ENCODE measurements at places on chromosomes 13 and 19.

DNA sequence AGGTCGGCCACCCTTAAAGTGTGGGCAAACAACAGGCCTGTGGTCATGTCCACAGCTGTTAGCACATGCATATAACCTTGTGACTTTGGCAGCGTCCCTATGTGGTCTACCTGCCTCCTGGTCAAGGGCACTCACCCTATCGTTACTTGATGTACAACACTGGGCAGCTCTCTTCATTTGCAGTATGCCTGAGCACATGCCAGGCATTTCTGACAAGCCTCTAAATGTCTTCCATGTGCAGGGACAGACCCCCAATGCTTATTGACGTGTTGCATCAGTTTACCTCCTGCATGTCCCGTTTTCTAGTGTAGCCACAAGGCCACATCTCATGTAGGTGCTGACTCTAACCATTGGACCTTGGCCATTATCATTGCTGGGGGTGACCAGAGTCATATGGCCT lies 731.7 kb upstream of the MIR17HG start:
- DNase-seq = no peak

- no peak for DNase-seq
These were observed 209.7 kb downstream of the RBM26 start for GRCh38 chr13:79196366-79196765.

DNA sequence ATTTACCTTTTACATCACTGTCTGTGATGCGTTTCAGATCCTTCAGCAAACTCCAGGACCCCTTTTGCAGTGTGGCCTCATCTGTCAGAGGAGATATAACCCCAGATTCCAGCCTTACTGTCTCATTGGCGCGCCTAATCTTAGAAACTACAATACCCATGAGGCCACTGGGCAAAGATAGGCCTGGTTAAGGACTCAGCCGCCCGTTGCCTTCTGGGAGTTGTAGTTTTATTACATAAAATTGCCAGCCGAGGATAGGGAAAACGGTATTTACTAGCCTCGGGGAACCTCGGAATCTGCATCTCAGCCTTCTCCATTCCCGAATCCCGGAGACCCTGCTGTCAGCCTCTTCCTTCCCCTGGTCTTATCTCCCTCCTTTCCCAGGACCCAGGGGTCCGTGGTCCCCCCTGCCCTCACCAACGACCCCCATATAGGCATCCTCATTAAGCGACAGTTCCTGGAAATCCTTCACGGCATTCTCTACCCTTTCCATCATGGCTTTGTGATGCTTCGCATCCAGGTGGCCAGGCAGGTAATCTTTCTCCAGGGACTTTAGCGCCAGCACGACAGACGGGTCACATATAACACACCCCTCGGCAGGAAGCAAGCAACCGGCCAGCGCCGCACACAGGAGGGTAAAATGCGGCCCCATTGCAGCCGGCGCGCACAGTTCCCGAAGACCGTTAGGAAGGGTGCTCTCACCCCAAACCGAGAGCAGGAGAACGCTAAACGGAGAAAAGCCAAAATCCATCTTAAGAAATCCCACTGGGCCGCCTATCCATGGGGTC lies 1.3 kb downstream of the IZUMO1 start:
- DNase-seq = peak; percentile 72

GRCh38 chr19:35009424-35010415 lies 9.6 kb downstream of the GRAMD1A start:
- no peak for DNase-seq

DNA sequence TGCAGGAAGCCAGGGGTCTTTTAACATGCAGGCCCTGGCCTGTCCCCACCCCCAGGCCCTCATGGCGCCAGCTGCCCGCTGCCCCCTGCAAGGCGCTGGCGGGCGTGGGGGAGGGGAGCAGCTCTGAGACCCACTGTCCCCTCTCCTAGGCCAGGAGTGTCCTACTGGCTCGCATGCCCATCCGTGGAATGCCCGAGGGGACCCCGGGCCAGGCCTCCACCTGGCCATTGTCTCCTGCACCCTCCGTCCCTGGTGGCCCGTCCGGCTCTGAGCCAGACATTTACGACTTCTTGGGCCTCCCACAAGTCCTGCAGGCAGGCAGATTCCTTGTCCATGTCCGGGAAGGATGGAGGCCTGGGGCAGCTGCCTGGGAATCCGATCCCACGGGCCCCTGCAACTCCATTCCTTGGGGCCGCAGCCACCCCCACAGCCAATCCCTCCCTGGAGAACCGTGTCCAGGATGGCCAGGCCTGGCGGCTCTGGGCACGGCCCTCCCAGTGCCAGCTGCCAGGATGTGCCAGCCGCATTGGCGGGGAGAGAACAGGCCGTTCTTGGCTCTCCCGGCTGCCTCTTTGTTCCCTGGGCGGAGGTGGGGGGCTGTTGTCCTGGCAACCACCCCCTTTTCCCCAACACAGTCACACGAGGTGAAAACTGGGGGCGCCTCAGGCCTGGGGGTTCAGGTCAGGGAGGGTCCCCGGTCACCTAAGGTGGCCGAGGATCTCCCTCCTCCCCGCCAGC lies 10.5 kb upstream of the PLIN3 start:
- no peak for DNase-seq

DNA sequence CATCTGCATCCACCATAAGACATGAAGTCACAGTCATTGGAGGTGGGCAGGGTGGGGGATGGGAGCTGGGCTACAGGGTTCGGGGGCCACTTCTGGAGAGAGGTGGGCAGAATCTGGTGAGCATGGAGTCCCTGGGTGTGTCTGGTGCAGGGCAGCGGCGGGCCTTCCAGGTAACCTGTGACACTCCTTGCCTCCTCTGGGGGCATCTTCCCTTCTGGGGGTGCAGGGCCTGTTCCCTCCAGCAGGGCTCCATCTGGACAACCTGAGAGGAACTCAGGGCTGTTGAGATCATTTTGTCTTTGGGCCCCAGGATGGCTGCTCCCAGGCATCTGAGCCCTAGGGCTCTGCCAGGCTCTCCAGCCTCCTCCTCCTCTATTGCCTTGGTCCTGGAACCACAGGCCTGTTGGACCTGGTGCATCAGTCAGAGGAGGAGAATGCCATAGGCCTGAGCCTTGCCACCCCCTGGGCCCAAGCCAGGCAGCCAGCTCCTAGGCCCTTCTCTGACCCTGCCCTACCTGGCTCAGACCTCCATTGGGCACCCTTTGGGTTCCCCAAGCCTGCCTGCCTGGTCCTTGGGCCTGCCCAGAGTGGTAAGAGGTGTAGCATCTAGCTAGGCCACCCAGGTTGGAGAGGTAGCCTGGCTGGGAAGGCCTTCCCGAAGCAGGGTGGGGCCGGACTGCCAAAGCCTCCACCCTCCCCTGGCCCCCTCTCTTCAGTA lies 13.4 kb downstream of the LYL1 start:
- no peak for DNase-seq

- peak; percentile 90 for DNase-seq
These were observed 27.7 kb downstream of the STK24 start for GRCh38 chr13:98549006-98549727.

- DNase-seq = no peak
These were observed 69.0 kb downstream of the PCDH9 start for GRCh38 chr13:67161176-67161575.

- DNase-seq = peak; percentile 5
These were observed 196.8 kb downstream of the RAP2A start for GRCh38 chr13:97630725-97631124.

DNA sequence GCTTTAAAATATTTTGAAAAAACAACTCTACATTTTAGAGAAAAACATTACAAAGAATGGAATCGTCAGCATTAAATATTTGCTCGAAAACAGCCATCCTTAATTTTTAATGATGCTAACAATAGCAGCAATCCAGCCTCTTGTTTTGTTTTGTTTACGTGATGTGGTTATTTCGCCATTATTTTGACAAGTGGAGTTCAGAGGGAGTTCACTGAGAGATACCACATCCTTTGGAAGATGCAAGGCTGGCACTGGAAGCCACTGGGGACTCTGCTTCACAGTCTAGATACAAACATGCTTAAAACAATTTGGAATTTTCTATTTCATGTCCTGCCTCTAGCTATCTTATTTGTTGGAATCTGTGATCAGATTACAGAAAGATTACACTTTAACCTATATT lies 556.3 kb downstream of the PCDH17 start:
- DNase-seq = no peak

DNA sequence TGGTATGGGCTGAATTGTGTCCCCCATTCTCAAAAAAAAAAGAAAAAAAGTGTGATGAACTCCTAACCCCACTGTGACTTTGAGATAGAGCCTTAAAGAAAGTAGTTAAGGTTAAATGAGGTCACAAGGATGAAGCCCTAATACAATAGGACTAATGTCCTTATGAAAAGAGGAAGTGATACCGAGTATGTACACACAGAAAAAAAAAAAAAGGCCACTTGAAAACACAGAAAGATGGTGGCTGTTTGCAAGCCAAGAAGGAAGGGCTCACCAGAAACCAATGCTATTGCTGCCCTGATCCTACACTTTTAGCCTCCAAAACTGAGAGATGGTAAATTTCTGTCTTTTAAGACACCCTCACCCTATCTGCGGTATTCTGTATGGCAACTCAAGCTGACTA lies 955.6 kb downstream of the PCDH17 start:
- DNase-seq = no peak

DNA sequence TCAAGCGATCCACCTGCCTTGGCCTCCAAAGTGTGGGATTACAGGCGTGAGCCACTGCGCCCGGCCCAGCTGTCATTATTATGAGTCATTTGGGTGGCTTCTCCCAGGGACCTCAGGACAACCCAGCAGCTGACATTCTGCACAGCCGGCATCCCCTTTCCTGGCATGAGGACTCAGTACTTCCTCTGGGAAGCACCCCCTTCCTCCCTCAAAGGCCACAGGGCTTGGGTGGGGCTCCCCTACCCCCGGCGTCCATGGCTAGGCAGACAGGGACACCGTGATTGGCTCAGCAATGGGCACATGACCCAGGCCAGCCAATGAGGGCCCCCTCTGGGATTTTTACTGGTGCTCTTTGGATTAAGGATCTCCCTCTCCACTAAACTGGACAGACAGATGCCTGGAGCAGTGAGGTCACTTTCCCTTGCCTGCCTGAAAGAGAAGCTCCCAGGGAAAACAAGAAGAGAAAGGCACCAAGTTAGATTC lies 6.0 kb downstream of the KANK2 start:
- peak; percentile 57 for DNase-seq

DNA sequence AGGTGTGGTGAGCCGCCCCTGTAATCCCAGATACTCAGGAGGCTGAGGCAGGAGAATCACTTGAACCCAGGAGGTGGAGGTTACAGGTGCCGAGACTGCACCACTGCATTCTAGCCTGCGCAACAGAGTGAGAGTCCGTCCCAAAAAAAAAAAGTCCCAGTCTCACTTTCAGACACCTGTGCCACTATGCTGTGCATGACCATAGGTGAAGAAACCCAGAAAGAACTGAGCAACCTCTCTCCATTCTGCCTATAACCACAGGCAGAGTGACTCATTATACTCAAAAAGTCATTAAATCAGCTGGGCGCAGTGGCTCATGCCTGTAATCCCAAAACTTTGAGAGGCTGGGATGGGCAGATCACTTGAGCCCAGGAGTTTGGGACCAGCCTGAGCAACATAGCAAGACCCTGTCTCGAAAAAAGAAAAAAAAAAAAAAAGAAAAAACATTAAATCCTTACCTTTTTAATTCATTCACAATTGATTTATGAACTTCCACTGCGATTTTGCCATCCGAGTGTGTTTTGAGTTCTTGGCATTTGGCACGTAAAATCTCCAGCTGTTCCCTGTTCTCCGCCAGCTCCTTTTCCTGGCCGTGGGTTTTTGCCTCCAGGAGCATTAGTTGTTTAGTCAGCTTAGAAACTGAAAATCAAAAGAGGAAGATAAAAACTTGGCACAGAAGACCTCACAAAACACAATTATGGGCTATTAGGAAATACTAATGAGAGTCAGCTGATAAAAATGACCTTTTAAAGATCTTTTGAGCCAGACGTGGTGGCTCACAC lies 45.5 kb upstream of the SLC7A9 start:
- DNase-seq = no peak

- DNase-seq = peak; percentile 87
These were observed at the start of gene BTBD2 for GRCh38 chr19:2015608-2015950. Gene BTBD2, minus strand, starts transcription at chr19:2015714. Its CDS starts 11 bp downstream, at chr19:2015703.

- DNase-seq = no peak
These were observed 324.4 kb downstream of the LMO7 start for GRCh38 chr13:75960538-75960994.

GRCh38 chr13:106493533-106494220 lies 41.8 kb downstream of the EFNB2 start:
- no peak for DNase-seq

DNA sequence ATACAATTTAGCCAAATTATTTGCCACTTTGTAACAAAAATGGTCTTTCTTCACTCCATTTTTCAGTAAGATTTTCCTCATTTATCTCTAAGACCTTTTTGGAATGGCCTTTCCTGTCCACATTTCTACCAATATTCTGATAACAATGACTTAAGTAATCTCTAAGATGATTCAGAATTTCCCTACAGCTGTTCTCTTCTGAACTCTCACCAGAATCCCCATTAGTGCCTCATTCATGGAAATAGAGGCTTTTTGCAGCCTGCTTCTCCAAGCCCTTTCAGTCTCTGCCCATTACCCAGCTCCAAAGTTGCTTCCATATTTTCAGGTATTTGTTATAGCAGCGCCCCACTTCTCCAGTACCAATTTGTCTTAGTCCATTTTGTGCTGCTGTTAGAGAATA lies 867.0 kb downstream of the GPC5 start:
- peak; percentile 70 for DNase-seq

GRCh38 chr13:71056581-71056980 lies 810.4 kb downstream of the DACH1 start:
- no peak for DNase-seq

DNA sequence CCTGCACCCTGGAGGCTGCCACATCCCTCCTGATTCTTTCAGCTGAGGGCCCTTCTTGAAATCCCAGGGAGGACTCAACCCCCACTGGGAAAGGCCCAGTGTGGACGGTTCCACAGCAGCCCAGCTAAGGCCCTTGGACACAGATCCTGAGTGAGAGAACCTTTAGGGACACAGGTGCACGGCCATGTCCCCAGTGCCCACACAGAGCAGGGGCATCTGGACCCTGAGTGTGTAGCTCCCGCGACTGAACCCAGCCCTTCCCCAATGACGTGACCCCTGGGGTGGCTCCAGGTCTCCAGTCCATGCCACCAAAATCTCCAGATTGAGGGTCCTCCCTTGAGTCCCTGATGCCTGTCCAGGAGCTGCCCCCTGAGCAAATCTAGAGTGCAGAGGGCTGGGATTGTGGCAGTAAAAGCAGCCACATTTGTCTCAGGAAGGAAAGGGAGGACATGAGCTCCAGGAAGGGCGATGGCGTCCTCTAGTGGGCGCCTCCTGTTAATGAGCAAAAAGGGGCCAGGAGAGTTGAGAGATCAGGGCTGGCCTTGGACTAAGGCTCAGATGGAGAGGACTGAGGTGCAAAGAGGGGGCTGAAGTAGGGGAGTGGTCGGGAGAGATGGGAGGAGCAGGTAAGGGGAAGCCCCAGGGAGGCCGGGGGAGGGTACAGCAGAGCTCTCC lies 6.9 kb upstream of the CEACAM5 start:
- no peak for DNase-seq

DNA sequence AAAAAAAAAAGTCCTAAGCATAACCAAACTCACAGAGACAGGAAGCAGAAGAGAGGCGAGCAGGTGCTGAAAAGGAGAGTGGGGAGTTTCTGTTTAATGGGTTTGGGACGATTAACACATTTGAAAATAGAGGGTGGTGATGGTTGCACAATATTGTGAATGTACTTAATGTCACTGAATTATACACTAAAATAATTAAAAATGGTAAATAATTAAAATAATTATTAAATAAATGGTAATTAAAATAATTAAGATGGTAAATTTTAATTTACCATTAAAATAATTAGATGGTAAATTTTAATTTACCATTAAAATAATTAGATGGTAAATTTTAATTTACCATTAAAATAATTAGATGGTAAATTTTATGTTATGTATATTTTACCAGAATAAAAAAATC lies 74.8 kb upstream of the XPO4 start:
- DNase-seq = no peak

- no peak for DNase-seq
These were observed 965.2 kb downstream of the PCDH9 start for GRCh38 chr13:66264971-66265370.

GRCh38 chr13:66635526-66635925 lies 594.6 kb downstream of the PCDH9 start:
- DNase-seq = peak; percentile 93
